Frontal cortex (tissue), 4 donors: ENCODE measurements at places on chromosomes 7 and 10. TPM values are rescaled to one million over a fixed set of nuclear protein-coding genes. Genes with fewer than 3 reads are reported as not detected.

The MSMB gene
- total RNA-seq = not detected

The ACHE gene
- total RNA-seq = 11.0 TPM

The GRID2IP gene
- total RNA-seq = 0.41 TPM

The NRAP gene
- not detected for total RNA-seq

DNA sequence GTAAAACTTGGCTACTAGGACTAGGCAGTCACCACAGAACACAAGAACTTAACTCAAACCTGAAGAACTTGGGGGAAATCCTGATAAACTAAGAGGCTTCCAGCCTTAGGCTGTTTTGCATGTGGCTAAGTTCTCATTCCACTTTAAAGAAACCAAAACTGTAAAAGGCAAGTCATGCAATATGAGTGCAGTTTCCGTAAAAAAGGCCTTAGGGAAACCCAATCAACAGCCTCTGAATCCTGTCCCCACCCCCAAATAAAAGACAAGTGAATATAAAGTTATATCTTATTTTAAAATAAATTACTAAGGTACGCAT lies 95.1 kb downstream of the USP6NL start:
- no peak for DNase-seq

GRCh38 chr7:93279541-93279940 lies 47.4 kb downstream of the VPS50 start:
- DNase-seq = no peak

DNA sequence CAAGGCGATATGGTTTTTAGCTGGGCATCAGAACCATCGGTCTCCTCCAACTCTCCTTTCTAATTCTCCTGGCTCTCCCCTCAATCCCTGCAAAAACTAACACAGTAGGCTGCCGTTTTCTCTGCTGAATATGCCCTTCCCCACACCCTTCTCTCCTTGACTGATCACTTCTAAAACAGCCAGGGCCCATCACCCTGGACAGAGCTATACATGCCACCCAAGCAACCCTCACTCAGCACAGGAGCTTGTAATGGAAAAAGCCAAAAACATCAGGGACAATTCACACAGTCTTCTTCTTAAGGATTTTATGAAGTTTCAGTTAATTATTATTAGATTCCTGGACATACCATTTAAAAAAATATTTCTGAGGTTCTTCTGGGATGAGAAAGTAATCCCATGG lies 61.5 kb downstream of the PIK3AP1 start:
- DNase-seq = no peak

GRCh38 chr7:56229631-56230030 lies 113.4 kb upstream of the NUPR2 start:
- no peak for DNase-seq

- DNase-seq = no peak
These were observed 160.7 kb downstream of the MALRD1 start for GRCh38 chr10:19209319-19209718.
